ENCODE measurements at places on chromosomes 7 and 10.

GRCh38 chr7:75795831-75796285 lies 17.7 kb downstream of the CCL24 start:
- DNase-seq: no peak

DNA sequence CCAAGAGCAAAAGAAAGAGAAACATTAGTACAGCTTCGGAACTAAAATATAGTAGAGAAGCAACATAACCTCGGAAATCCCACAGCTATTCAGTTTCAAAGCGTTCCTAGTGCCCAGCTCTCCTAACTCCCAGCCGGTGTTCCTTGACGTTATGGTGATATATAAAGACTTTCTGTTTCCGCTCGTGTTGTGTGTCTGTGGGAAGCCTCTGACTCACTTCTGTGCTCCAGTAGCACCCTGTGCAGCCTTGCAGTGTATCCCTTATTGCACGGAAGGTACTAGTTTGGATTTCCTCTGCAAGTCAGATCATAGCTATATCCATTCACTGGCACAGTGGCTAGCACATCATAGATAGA lies 535 bp downstream of the ASAH2B start:
- no peak for DNase-seq

GRCh38 chr10:17506390-17506789 lies 52.0 kb upstream of the ST8SIA6 start:
- DNase-seq: no peak

DNA sequence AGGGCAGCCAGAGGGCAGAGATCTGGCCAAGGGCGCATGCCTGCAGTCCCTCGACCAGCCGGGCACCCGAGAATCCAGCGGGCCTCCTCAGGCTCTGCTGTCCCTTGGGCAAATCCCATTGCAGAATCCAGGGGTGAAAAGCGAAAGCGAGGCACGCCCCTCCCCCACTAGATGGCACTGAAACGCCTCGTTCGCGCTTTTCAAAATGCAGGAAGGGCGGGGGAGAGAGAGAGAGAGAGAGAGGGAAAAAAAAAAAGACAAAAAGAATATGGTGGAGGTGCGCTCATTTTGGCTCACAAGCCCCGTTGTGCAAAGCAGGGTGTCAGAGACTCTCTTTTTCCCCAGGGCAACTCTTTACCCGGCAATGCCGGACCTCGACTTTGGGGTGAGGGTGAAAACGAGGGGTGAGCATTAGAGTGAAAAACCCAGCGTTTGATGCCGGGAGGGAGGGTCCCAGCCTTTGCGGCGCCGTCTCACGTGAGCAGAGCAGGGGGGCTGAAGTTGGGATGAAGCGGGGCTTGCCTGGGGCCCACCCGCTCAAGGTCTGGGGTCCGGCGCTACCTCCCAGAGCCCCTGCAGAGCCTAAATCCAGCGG lies 2.5 kb upstream of the TMEM178B start:
- DNase-seq: peak; percentile 87

DNA sequence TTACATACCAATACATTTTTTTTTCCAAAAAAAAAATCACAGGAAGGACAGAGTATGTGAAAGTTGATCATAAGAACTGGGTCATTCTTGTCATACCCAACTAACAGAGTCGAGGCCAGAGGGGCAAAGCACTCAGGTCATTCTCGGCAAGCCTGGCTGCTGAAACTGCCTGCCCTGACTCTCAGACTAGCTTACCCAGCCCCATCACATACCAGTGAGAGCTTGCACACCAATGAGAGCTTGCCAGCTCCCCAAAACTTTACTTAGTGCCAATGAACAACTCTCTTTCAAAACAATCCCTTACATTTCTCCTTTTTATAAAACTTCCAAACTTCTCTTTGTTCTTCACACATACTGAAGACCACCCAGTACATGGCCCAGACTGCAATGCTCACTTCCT lies 48.9 kb downstream of the VOPP1 start:
- no peak for DNase-seq

DNA sequence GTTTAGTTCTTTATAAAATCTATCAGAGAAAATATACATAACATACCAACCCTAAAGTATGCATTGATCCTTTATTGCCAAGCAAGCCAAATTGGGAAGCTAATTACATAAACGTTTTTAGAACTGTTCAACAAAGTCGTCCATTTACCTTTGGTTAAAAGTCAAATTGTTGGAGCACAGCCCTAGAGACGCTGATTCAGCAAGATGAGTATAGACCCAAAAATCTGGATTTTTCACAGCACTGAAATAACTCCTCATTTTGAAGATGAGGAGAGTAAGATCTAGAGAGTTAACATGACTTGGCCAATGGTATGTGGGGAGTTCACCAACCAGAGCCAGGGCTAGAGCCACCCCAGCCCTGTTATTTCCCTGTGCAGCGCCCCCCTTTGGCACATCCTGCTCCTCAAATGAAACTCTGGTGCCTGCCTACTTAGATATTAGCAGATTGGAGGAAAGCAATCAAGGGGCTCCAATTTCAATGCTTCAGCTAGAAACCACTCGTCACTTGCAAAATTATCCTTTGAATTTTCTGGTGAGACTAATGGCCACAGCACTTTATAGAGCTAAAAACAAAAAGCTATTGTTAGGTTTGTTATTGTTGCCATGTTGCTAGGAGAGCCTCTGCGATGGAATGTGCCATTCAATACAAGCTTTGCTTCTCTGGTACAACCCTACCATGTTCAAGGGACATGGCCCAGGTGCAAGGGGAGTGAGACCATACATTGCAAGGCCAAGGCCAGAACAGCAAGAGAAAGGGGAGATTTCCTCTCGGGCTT lies 132.6 kb upstream of the ZEB1 start:
- no peak for DNase-seq

DNA sequence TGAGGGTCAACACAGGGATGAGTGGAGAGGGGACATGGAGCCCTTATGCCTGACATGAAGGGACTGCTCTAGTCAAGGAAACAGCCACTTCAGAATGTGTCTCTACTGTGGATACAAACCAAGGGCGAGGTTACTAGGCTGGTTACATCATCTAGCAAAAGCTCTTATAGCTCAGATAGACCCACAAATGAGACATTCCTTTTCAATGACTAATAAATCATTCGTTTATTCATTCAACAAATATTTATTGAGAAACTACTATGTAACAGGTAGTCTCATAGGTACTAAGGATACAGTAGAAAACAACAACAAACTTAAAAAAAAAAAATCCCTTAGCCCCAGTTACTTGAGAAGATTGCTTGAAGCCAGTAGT lies 219.5 kb downstream of the KIAA1217 start:
- no peak for DNase-seq

GRCh38 chr10:100978901-100979195 lies 8.4 kb downstream of the MRPL43 start:
- no peak for DNase-seq

DNA sequence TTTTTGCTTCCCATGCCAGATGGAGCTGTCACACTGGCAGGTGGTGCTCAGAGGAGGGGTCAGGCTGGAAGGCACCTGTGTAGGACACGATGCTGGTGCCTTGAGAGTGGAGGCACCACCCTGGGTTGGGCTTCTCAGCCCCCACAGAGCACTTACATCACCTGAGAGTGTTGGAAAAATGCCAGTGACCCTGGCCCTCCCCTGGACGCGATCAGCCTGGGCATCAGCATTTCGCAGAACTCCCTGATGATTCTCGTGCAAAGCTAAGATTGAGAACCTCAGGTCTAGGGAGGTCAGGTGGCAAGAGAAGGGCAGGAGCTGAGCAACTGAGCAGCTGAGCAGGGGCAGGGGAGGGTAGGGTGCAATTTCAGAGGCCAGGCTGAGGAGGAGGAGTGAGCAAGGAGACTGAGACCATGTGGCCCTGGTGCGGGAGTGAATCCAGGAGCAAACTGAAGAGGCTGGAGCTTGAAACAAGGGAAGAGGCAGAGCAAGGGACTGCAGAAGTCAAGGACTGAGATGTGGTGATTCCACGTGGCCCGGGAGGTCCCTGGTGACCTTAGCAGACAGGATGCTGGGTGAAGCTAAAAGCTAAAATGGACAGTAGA lies 24.7 kb upstream of the GRID1 start:
- DNase-seq: no peak

DNA sequence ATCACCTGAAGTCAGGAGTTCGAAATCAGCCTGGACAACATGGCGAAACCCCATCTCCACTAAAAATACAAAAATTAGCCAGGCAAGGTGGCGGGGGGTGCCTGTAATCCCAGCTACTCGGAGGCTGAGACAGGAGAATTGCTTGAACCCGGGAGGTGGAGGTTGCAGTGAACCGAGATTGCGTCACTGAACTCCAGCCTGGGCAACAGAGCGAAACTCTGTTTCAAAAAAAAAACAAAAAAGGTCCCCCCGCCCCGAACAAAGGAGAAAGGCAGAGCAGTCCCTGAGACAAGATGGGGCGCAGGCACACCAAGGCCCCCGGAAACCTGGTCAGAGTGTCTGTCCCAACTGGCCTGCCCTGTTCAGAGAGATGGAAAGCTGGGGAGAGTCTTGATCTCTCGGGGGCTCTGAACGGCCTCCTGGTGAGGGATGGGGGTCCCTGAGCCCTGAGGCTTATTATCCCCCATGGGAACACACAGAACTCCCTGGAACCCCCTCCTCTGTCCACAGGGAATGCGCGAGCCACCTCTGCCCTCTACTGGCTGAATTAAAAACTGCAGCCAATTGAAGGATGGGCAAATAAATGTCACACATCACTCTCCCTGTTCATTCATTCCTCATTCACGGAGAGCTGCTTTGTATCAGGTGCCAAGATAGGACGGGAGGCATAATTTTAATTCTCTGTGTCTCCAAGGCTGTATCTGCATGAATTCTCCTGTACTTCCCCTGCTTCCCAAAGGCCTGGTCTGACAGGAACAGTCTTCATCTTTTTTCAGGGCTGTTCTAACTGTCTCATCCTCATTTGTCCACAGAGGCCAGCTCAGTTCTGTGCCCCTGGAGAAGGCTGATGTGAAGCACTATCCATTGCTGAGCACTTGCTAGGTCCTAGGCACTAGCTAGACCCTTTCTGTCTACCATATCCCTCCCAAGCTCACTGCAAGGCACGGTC lies 28.9 kb downstream of the MAT1A start:
- peak; percentile 23 for DNase-seq

DNA sequence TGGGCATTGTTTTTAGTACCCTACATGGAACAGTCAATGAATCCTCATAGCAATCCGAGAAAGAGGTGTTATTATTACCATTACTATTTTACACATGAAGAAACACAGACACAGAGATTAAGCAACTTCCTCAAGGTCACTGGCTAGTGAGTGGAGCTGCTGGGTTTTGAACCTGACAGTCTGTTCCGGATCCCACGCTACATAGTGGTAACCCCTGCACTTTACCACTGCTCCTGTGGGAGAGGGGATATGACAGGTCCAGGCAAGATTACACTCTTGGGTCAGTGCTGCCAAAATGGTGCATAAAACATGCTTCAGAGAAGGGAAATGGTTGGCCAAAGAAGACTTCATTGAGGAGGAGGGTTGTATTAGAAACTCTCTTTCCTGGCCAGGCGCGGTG lies 185.7 kb downstream of the XPNPEP1 start:
- DNase-seq: no peak

- DNase-seq: no peak
These were observed at the start of gene BMPER for GRCh38 chr7:33905389-33906032. TSS of gene BMPER (plus strand) at chr7:33905539. CDS start at chr7:33905614, 75 bp downstream.

DNA sequence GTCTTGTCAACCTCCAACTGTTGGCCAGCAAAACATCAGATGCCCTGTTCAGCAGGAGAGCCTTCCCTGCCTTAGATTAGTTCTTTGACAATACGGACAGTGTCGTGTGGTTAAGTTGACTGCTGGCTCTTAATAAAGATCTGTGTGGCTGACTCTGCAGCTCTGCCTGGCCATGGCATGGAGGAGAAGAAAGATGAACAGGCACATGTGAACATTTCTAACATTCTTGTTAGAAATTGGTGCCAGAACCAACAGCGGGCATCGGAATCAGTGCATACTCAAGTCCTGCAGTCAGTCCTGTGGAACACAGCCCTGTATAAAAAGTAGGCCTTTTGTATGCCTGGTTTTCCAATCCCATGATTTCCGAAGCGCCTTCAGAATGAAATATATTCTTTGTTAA lies 455.6 kb downstream of the POM121L12 start:
- DNase-seq: no peak

GRCh38 chr10:123249894-123250293 lies 95.7 kb downstream of the BUB3 start:
- peak; percentile 0 for DNase-seq

DNA sequence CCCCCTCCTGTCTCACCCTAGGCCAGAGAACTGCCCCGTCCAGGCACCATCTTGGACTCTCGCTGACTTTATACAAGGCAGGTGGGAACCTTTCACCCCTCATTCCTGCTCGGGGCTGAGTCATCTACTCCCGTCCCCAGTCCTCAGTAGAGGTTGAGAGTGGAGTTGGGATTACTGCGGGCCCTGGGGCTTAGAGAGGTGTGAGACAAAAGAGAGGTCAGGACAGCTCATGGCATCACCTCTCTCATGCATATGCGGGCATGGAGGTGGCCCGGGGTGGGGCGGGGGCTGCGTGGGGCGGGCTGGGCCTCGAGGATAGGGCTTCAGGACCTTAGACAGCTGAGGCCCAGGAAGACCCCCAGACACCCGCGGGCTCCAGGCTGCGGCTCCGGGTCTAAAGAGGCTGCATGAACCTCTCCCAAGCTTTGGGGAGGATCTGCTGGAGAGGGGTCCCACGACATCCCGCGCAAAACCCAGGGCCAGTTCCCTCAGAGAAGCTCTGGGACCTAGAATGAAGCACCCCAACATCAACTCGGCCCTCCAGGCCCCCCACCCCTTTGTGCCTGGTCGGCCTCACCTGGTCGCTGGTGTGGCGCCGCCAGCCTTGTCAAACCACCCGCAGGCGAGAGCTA lies 317 bp downstream of the PDZD7 start:
- no peak for DNase-seq

DNA sequence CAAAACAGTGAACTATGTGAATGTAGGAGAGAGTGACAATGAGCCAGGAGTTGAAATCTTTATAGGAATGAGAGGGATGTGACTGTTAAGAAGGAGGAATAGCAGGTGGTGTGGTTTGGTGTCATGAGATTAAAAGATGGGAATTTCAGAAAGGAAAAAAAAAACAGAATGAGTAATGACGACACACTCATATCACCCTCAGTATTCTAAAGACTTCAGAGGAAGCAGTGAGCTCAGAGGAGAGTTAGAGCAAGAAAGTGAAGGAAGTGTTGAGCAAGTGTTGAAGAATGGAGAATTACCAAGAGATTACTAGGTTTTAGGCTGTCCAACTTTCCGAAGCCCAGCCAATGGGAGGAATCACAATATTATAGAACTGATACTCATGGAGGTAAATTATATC lies 220.5 kb upstream of the HGF start:
- no peak for DNase-seq

- DNase-seq: no peak
These were observed 12.6 kb upstream of the GDF10 start for GRCh38 chr10:47287365-47287802.

DNA sequence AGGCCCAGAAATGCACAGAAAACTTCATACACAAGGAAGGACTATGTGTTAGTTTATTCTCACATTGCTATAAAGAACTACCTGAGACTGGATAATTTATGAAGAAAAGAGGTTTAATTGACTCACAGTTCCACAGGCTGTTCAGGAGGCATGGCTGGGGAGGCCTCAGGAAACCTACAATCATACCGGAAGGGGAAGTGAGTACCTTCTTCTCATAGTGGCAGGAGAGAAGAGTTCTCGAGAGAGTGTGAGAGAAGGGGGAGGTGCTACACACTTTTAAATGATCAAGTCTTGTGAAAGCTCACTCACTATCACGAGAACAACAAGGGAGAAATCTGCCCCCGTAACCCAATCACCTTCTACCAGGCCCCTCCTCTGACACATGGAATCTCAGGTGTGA lies 16.8 kb upstream of the RAMP3 start:
- DNase-seq: no peak

GRCh38 chr10:107614939-107615685 lies 450.6 kb upstream of the SORCS1 start:
- no peak for DNase-seq

Data from NCI-H1694 (cell line).